WTC11 (cell line): ENCODE measurements at places on chromosomes 11 and 22.

GRCh38 chr11:114386131-114386530, 14.2 kb downstream of the C11orf71 start:
- no peak for DNase-seq

DNA sequence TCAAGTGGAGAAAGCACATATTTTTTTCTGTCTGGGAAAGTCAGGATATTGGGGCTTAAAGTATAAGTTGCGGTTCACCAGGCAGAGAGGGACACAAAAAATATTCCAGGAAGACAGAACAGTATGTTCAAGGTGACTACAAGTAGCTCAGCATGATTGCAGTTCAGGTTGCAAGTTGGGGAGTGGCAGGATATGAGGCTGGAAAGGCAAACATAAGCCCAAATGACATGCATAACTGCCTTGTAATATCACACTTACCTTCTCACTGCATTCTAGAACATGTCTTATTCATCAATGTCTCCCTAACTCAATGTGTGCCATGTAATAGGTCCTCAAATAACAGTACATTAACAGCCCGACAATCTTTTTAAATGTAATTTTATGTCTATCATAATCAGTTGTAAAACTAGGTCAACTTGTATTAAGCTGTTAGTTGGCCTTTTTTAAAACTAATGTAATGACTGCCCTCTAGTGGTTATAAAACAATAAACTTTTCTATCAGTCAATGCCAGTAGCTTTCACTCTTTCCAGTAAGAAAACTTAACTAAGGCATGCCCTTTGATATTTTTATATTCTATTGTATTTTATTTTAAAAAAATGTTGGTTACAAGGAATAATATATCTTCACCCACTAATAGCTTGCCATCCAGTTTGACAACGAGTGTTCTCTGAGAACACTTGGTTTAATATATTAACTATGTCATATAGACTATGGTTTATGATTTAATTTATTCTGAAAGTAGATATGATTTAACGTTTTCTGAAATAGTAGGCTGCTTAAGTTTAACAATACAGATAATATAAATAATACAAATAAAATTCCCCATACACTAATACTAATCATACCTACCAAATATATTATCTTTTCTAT, 39.4 kb upstream of the CFAP300 start:
- no peak for DNase-seq

- DNase-seq = no peak
Observed at GRCh38 chr11:4865855-4866254, 15.8 kb upstream of the OR51T1 start.

DNA sequence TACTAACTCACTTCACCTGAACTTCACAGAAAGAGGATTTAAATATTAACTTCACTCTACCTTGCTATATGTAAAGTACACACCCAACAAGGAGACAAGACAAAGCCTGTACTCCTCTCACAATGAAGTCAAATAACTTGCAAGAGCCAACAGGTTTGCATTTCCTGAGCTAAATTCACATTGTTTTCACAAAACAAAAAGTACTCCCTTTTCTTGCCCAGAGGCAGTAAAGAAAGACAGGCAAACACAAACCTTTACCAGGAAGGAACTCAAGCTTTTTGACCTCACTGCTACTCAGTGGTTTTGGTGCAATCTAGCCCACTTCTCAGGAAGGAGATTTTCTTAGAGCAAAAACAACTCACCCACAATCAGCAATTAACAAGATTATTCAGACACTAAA, 15.7 kb downstream of the USP28 start:
- DNase-seq = no peak

DNA sequence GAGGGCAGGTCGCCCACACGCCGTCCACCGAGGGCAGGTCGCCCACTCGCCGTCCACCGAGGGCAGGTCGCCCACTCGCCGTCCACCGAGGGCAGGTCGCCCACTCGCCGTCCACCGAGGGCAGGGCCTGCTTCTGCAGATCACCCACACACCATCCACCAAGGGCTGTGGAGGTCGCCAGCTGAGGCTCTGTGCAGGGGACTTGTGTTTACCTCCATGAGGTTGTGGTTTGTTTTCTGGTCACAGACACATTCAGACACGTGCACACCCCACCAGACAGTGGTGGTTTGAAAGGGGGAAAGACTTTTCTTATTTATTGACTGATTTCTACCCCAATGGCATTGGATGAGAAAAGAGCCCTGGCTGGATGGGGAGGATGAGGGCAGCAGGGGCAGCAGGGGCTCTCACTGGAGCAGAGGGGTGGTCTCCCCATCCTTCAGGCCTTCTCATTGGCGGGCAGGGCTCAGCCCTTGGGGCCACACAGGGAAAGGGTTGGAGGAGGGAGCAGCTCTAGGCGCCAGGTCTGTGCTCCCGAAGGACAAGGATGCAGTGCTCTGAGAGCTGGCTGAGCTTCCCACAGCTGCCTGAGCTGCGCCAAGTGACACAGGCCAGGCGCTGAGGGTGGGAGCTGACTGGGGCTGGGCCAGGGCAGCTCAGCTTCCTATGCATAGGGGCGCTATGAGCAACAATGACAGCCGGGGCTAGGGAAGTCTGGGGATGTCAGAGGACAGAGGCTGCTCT, 252.6 kb upstream of the B3GAT1 start:
- DNase-seq = no peak

- peak; percentile 45 for DNase-seq
Observed at GRCh38 chr22:42399315-42400271, 32.6 kb downstream of the NFAM1 start.

GRCh38 chr11:9320047-9320446, 5.7 kb upstream of the TMEM41B start:
- DNase-seq = no peak

DNA sequence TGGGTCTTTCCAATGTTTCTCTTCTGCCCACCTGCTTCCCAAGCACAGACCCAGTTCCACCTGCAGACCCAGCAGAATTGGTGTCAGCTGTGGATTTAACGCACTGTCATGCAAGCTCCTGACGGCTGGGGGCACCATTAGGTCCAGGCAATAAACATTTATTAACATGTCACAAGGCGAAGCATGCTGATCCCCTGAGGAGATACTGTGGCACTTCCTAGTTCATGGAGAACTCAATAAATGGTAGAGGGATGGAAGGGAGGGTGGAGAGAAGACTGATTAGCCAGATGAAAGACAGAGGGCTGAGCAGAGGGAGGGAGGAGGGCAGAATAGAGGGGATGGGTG, 68.3 kb upstream of the TSPAN18 start:
- DNase-seq = peak; percentile 52

GRCh38 chr11:109612496-109612895, 190.5 kb downstream of the C11orf87 start:
- DNase-seq = no peak

GRCh38 chr11:30936491-30936890, 350.3 kb upstream of the MPPED2 start:
- DNase-seq = no peak

GRCh38 chr11:130471731-130472433, 23.4 kb downstream of the ADAMTS15 start:
- DNase-seq = no peak

DNA sequence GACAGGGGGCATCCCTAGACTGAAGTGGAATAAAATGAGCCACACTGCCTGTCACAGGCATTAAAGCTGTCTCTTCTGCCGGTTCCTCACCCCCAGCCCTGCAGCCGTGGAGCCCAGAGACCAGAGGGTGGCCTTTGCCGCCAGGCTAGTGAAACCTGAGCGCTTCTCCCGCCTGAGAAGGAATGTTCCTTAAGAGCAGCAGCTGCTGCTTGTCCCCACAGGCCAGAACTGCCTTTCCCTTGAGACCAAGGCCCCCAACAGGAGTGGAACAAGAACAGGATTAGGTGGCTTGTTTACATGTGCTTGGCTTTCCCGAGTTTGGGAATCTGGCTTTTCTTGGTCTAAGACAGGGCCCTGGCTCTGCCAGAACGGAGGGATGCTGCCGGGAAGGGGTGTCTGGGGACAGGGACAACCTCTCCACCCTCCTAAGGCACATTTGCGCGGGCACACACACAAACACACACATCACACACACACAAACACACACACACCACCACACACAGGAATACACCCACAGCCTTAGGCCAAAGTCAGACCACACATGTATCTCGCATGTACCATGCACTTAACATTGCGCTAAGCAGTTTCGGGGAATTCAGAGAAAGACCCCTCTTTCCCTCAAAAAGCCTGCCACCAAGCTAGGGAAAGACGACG, 91.8 kb downstream of the FEZ1 start:
- peak; percentile 62 for DNase-seq
